Activated naive CD4-positive, alpha-beta T cell treated with anti-CD3 and anti-CD28 coated beads, Interleukin-2, amount 50 U/mL, for 72 hours (primary cell): ENCODE measurements at places on chromosomes 16 and 17.

- DNase-seq = no peak
Measured at GRCh38 chr17:42363767-42364585, 24.3 kb downstream of the STAT3 start.

DNA sequence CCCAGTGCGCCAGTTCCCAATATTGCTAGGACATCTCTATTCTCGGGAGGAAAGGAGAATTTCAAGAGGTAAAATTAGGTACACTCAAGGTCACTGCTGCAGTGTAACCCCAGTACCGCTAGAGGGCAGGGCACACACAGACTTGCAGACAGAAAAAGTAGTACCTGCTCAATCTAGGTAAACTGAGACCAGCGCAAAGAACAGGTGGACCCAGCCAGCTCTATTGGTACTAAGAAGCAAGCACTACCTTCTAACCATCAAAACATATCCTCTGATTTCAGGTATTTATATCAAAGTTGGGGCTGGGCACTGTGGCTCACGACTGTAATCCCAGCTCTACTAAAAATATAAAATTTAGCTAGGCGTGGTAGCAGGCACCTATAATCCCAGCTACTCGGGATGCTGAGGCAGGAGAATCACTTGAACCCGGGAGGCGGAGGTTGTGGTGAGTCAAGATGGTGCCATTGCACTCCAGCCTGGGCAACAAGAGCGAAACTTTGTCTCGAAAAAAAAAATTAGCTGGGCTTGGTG is 3.6 kb upstream of the WDR81 start:
- no peak for DNase-seq

DNA sequence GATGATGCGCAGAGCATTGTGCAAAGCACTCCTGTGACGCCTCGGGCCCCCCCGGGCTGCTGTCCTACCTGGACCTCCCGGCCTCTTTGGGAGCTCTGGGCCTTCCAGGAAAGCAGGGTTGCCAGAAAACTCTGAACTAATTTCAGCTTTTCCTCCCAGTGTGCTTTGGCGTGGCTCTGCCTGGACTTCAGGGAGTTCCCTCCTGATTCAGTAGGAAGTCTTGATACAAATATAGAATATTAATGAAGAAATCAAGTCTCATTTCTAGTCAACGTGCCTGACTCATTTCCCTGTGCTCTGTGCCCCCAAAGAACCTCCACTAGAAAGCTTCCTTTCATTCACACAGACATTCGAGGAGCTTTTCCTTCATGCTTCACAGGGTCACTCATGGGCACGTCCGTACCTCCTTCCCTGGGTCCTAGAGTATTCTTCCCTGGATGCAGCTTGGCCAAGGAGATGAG is 84.0 kb upstream of the NOL11 start:
- no peak for DNase-seq

- DNase-seq = no peak
Measured at GRCh38 chr16:47156680-47157215, 13.0 kb upstream of the NETO2 start.

DNA sequence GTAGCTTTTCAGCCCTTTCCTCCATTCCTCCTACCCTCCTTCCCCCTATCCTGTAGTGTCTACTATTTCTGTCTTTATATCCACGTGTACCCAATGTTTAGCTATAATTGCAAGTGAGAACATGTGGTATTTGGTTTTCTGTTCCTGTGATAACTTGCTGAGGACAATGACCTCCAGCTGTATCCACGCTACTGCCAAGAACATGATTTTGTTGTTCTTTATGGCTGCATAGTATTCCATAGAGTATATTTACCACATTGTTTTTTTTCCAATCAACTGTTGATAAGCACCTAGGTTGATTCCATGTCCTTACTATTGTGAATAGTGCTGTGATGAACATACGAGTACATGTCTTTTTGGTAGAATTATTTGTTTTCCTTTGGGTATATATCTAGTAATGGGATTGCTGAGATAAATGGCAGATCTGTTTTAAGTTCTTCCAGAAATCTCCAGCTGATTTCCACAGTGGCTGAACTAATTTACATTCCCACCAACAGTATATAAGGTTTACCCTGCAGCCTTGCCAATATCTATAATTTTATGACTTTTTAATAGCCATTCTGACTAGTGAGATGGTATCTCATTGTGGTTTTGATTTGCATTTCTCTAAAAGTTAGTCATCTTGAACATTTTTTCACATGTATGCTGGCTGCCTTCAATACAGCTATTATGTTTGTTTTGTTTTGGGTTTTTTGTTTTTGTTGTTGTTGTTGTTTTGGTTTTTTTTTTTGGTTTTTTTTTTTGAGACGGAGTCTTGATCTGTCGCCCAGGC is 10.9 kb upstream of the COPRS start:
- DNase-seq = no peak

GRCh38 chr17:82351254-82351712 is 7.8 kb upstream of the TEX19 start:
- DNase-seq = no peak

DNA sequence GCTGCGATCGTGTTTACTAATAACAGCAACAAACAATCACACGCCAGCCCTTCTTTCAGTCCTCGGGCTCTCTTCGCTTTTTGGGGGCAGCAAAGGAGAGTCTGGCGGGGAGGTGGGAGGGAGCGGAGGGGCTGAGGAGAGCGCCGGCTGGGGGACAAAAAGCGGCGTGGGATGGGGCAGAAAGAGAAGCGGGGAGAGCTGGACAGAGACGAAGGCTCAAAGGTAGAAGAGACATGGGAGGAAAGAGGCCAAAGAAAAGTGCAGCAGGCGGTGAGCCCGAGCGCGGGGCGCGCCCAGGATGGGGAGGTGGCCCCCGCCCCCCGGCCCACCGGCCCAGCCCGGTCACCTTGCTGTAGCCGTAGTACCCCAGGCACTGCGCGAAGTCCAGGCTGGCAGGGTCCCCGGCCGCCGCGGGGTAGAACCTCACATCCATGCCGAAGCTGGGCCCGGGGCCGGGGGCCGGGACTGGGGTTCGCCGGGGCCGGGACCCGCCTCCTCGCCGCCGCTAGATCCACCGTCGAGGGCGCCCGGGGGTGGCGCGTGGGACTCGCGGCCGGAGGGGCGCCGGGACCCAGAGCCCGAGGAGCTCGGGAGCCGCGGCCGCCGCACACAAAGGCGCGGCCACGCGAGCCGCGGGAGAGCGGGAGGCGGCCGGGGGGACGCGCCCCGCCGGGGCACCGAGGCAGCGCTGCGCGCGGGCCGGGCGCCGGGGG is 496 bp downstream of the TOX3 start:
- no peak for DNase-seq

DNA sequence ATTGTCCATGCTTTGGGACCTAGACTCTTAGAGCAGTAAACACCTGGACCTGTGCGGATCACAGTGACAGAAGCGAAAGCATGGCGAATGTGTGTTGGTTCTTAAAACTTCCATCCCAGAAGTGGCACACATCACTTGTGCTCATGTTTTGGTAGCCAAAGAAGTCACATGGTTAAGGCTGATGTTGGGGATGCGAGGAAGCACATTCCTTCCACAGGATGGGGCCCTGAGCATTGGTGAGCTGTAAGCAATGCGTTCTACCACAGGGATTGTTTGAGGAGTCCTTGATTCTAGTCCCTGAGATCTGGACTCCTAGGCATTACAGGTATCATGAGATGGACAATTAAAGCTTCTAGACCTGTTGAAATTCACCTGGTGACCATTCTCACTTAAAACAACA is 375.9 kb downstream of the UTP18 start:
- DNase-seq = no peak

DNA sequence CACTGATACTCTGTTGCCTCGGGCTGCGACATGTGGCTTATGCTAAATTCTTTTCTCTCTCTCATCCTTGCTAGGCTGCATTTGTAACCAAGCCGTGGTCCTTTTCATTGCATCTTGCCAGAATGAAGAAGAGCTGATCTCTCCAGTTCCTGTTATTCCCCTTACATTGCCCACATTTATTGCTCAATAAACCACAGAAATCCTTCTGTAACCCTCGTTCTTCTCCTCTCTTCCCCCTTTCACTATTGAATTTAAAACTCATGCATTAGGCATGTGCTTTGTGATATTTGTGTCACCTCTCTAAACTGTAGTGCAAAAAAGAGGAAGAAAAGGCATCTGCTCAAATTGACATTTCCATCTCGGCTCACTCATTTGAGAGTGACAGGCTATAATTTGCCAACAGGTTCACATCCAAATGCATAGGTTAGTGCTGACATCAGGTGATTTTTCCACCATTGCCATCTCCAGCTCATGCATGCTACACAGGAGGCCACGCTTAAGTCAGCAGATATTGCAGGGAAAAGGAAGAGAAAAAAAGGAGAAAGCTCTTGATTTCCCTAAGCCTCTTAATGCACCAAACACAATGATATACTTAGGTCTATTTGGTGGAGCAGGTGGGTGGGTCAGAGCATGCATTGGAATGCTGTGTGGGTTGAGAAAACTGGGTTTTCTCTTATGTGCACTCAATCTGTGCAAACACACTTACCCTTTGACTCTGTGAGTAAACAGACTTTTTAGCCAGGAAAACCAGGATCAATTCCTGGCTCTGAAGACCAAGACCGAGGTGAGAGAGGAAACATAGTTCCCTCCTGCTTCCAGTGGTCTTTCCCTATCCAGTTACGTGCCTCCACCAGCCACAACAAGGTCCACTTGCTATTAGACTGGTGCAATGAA is 642.7 kb downstream of the HS3ST4 start:
- DNase-seq = no peak

- DNase-seq = no peak
Measured at GRCh38 chr17:28306954-28307401, 12.0 kb upstream of the TMEM97 start.

- no peak for DNase-seq
Measured at GRCh38 chr17:77312786-77313599, 172.2 kb downstream of the SEC14L1 start.

- DNase-seq = no peak
Measured at GRCh38 chr17:8141045-8141444, 11.2 kb downstream of the PER1 start.

DNA sequence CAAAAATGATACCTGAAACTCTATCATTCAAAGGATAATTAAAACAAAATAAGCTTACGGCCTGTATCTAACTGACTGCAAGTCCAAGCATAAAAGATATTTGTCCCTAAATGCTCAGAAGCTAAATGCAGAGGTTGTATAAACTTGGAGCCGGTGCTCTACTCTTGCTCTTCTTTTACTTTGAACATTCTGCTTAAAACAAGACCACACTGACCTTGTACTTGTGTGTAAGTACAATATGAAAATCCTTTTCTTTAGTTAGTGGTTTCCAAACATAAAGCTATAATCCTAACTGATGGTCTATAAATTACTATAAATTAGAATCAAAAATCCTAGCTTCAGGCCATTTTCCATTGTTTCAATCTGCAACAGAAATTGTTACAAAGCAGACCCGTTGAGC is 74.6 kb downstream of the SPAG9 start:
- DNase-seq = no peak

DNA sequence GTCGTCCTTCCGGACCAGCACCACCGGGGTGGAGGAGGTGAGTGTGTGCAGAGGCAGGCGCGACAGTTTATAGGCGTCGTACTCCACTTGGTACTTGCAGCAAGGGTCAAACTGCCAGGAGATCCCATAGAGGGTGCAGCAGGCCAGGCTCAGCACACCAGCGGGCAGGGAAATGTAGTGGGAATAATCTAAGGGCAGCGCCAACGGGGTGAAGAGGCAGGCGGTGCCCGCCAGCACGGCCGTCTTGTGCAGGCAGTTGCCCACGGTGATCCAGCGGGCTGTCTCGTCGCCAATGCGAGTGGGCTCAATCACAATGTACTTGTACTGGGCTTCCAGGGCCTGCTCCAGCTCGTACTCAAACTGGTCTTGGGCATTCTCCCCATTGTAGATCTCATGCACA is 15.6 kb downstream of the TMEM11 start:
- no peak for DNase-seq

DNA sequence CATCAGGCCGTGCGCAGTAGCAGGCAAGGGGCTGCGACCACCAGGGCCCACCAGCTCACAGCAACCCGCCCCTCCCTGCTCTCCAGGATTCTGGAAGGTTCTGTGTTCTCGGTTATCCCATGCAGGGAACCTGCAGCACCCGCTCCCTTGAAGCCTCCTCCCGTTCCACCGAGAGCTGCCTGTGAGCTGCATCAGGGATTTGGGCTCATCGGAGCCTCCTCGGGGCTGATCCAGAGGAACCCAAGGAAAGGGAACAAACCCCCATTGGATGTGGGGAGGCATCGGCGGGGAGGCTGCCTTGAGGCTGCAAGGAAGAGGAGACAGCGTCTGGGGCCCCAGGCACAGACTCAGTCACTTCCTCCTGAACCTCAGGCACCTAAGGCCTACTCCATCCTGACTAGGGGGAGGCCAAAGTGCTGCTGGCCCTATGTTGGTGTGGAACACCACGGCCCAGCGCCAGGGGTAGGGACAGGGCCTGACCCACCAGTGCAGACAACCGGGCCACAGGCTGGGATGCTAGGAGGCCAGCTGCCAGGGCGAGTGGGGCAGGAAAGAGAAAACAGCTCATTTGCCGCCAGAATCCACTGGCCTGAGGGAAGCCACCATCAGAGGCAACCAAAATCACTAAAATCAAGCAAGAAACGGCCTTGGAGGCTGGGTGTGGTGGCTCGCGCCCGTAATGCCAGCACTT is 14.4 kb upstream of the LGALS3BP start:
- no peak for DNase-seq

DNA sequence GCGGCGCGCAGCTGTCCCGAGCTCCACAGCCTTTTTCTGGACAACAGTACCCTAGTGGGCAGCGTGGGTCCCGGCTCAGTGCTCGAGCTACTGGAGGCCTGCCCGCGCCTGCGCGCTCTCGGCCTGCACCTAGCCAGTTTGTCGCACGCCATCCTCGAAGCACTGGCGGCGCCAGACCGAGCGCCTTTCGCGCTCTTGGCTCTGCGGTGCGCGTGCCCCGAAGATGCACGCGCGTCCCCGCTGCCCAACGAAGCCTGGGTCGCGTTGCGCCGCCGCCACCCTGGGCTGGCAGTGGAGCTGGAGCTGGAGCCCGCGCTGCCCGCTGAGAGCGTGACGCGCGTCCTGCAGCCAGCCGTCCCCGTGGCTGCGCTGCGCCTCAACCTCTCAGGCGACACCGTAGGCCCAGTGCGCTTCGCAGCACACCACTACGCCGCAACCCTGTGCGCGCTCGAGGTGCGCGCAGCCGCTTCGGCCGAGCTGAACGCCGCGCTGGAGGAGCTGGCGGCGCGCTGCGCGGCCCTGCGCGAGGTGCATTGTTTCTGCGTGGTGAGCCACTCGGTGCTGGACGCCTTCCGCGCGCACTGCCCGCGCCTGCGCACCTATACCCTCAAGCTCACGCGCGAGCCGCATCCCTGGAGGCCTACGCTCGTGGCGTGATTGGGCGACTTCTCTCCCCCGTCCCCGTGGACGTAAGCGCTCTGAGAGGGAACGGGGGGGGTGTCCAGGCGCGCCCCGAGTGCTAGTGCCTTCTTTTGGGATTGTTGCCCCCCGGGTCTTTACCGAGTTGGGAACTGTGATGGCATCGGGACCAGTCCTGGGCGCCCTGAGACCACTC is 1.2 kb upstream of the HSF4 start:
- no peak for DNase-seq

- no peak for DNase-seq
Measured at GRCh38 chr17:83030432-83030831, 49.0 kb upstream of the METRNL start.

- no peak for DNase-seq
Measured at GRCh38 chr17:28426081-28426519, 20.1 kb upstream of the SLC46A1 start.

GRCh38 chr17:74565126-74565525 is 2.2 kb downstream of the CD300H start:
- DNase-seq = no peak
